ENCODE measurements at places on chromosomes 6 and 20.

DNA sequence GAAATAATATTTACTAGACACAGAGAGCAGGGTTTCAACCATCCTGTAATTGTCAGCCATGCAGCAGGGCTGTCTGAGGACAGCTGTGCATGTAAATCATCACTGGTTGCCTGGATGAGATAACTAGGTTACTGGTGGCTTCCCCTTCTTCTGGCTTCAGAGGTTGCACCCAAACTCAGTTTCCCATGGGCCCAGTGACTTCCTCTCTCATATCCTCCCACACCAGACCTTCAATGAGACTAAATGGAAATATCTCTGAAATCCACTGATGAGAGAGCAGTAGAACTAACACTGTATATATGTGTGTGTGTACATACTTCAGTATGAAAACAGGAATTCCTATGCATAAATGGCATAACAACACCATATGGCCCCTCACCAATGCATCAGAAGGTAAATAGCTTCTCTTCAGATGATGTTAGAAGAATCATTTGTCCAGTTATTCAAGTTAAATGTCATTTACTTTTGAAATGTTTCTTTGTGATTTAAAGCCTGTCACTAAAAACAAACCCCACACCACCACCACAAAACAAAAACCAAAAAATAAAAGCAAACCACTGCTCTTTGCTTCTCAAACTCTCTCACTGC lies 51.0 kb upstream of the IL20RA start:
- DNase-seq, result no peak

- DNase-seq, result peak; percentile 54
These were observed 687.7 kb upstream of the MARCKS start for GRCh38 chr6:113169484-113169883.

GRCh38 chr6:107561306-107561705 lies 71.4 kb downstream of the SOBP start:
- DNase-seq, result no peak

GRCh38 chr20:10658051-10658823 lies 15.6 kb downstream of the JAG1 start:
- no peak for DNase-seq

DNA sequence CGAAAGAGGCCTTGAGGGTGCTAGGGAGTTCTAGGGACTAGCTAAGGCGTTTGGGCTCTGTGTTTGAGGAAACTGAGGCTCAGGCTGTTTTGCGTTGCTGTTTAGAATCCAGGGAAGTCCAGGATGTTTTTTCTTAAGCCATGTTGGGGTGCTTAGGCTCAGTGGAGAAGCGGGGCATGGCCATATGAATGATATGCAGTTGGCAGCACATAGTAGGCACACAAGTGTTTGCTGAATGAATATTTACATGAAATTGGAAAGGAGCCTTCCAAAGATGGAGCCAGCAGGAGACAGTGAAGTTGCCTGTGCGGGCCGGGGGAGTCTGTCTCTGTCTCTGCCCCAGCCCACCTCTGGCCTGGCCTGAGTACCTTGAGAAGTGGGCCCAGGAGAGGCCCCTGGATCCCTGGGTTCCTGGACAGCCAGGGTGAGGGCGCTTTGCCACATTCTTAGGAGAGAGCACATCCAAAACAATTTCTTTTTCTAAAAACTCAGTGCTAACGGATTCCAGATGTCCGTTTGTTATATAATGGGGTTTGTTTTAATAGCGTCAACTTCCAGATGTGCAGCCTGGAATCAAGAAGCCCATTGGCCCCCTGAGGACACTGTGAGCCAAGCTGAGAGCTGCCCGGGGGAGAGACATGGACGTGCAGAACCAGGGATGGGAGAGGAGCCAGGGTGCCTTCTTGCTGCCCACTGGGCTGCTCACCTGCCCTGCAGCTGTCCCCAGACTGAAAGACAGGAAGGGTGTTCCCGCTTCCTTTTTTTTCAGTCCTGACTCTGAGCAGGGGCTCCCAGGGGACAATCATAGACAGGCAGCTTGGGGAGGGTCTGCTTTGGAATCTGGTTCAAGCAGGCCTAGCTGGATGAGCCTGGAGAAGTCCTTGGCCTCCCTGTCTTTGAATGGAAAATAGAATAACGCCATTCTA lies 20.1 kb upstream of the EMILIN3 start:
- DNase-seq, result peak; percentile 26

GRCh38 chr6:90885611-90886056 lies 298.8 kb upstream of the MAP3K7 start:
- no peak for DNase-seq

DNA sequence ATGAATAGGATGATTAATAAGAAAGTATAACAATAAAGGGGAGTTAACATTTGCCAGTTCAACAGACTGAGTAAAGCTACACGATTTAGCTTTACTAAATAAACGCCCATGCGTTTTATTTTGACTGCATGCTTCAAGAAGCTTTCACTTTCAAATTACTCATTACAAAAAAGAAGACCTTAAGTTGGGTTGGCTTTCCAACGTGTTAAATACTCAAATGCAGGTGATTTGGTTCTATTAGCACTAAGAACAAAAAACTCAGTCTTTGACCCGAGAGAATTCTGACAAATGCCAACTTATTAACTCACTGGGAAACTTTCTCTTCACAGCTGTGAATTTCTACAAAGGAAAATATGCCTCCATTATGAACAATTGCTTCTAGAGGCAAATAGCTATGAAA lies 24.8 kb downstream of the RNF146 start:
- DNase-seq, result no peak

- no peak for DNase-seq
These were observed 44.4 kb downstream of the CLIC5 start for GRCh38 chr6:45971287-45971686.

Data from fibroblast of skin of right biceps (primary cell).